ENCODE measurements at places on chromosomes 1 and 21. TPM values are rescaled to one million over a fixed set of nuclear protein-coding genes. Genes with fewer than 3 reads are reported as not detected.

TAS1R1 gene
- total RNA-seq, result not detected

RBM11 gene
- total RNA-seq, result 1.2 TPM

ATP6V0B gene
- 142 TPM for total RNA-seq

CR1L gene
- total RNA-seq, result not detected

IL12RB2 gene
- total RNA-seq, result 0.29 TPM

PGBD5 gene
- total RNA-seq, result 0.37 TPM

LCE2A gene
- not detected for total RNA-seq

PEAR1 gene
- total RNA-seq, result 5.0 TPM

IGSF3 gene
- total RNA-seq, result 25.7 TPM

DNA sequence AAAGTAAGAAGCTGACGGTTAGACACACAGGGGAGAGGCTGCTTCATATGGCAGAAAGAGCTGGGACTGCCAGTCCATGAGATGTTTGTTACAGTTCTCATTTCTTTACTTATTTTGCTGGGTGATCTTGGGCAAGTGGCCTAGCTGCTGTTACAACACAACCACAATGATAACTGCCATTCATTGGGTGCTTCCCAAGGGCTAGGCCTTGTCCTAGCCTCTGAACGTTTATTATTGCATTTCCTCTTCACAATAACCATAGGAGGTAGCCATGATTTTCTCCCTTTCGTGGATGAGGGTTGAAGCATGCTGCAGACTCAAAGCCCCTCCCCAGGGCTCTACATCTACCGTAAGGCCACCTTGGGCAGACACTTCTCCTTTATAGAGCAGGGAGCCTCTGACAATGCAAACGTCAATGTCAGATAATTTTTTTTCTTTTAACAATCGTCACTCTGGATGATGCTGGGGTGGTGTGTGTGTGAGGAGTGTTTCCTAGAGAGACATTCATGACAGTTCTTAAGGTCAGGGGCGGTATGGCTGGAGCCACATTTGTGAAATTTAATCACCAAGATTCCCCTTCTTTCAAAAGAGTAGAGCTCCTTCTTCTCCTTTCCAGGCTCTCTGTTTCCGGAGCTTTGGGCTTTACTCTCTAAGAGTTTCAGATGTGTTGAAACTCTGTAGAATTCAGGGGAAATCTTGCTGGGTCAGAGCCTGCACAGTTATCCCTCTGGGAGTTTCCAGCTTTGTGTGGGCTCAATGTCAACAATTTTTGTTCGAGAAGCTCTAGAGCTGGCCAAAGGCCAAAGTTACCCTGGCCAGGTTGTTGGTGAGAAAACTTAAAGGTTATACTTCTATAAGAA lies 138.5 kb upstream of the SGIP1 start:
- H3K27me3 ChIP-seq, result no peaks in the 10 kb centered on the region
- no peaks in the 10 kb centered on the region for H3K4me1 ChIP-seq
- H3K36me3 ChIP-seq, result no peaks in the 10 kb centered on the region
- peak overlapping the region; percentile 20 for H3K27ac ChIP-seq
- DNase-seq, result no peak

- H3K27me3 ChIP-seq, result no peaks in the 10 kb centered on the region
- H3K4me3 ChIP-seq, result no peak overlapping the region
- H3K36me3 ChIP-seq, result no peaks in the 10 kb centered on the region
- DNase-seq, result no peak
- no peak overlapping the region for H3K27ac ChIP-seq
Measured at GRCh38 chr1:82813386-82813785, 1012.7 kb downstream of the ADGRL2 start.

GRCh38 chr1:16924216-16924918 lies 2.6 kb downstream of the CROCC start:
- H3K27ac ChIP-seq, result no peak overlapping the region
- H3K27me3 ChIP-seq, result no peaks in the 10 kb centered on the region
- peaks cover 23% of the 10 kb centered on the region for H3K4me1 ChIP-seq
- no peaks in the 10 kb centered on the region for H3K36me3 ChIP-seq
- DNase-seq, result peak; percentile 25
- no peak overlapping the region for H3K4me3 ChIP-seq

DNA sequence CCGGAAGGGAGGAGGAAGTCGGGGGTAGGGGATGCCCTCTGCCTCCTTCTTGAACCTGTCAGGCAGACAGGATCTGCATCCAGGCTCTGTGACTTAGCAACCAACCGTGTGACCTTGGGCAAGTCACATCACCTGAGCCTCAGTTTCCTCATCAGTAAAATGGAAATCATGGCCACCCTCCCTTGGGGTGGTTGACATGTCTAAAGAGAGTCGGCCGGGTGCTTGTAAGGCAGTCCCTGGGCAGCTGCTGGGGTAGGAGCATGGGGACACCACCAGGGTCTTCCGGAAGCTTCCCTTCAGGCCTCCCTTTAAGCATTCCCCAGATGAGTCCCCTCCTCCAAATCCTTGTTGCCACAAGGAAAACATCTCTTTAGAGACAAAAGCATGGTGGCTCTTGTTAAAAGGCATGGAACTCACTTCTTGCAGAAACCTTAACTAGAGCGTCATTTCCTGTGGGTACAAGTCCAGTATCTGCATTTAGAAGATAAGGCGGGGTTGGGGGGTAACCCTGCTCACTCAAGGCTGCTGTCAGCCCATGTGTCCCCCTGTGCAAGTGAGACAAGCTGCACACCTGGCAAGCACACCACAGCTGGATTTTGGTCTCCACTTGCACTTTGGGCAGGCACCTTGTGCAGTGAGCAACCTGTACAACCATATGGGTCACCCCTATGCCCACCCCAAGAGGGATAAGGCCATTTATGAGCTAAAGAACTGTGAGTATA lies 10.4 kb downstream of the CLCNKB start:
- H3K4me1 ChIP-seq, result peaks cover 12% of the 10 kb centered on the region
- no peak overlapping the region for H3K27ac ChIP-seq
- DNase-seq, result no peak
- no peak overlapping the region for H3K4me3 ChIP-seq

GRCh38 chr1:8689431-8690252 lies 127.8 kb downstream of the RERE start:
- no peak overlapping the region for H3K27ac ChIP-seq
- no peaks in the 10 kb centered on the region for H3K27me3 ChIP-seq
- H3K4me3 ChIP-seq, result no peak overlapping the region
- H3K36me3 ChIP-seq, result no peaks in the 10 kb centered on the region

DNA sequence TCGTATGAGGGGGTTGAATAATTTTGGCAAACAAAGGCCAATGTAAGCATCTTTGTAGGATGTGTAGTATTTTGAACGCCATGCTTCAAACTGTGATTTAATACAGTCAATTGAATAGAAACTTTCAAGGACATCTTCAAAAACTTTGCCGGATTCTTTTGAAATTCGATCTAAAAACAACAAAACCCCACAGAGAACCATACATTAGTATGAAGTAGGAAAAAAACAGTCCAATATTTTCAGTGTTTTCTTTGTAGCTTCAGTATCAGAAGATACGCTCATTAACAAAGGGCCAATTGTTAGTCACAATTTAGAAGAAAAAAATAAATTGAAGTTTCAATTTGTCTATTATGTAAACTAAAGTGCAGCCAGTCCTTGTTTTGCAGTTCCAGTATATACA lies 20.7 kb upstream of the SYNJ1 start:
- DNase-seq, result no peak
- H3K4me3 ChIP-seq, result no peak overlapping the region
- no peaks in the 10 kb centered on the region for H3K4me1 ChIP-seq
- H3K27me3 ChIP-seq, result no peaks in the 10 kb centered on the region
- peaks cover 98% of the 10 kb centered on the region for H3K36me3 ChIP-seq

GRCh38 chr1:29672416-29673227 lies 436.3 kb downstream of the PTPRU start:
- no peaks in the 10 kb centered on the region for H3K36me3 ChIP-seq
- no peak overlapping the region for H3K27ac ChIP-seq
- no peaks in the 10 kb centered on the region for H3K27me3 ChIP-seq
- DNase-seq, result no peak

GRCh38 chr1:7420098-7420445 lies 351.0 kb upstream of the VAMP3 start:
- H3K27ac ChIP-seq, result no peak overlapping the region
- no peak overlapping the region for H3K4me3 ChIP-seq
- H3K27me3 ChIP-seq, result no peaks in the 10 kb centered on the region
- H3K36me3 ChIP-seq, result no peaks in the 10 kb centered on the region
- H3K4me1 ChIP-seq, result no peaks in the 10 kb centered on the region

DNA sequence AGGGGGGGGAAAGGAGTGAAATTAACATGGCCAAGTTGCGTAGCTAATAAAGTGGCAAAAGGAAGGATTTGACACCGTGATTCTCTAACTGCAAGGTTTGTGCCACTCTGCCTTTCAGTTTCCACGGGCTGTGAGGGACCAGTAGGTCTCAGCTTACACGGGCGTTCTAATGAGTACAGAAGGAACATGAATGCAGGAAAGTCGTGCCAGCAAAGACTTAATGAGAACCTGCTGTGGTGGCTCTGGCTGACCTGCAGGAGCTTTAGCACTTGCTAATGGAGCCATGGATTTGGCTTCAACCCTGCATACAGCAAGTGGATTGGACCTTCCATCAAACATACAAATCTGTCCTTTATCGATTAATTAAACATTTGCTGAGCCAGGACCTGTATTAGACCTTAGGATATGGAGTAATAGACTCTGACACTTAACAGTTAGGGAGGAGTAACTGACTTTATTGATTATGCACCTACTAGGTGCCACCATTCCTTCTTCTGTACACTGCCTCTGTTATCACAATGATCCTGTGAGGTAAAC lies 15.1 kb upstream of the PITHD1 start:
- no peak overlapping the region for H3K27ac ChIP-seq
- no peaks in the 10 kb centered on the region for H3K27me3 ChIP-seq
- DNase-seq, result no peak
- peaks cover 5% of the 10 kb centered on the region for H3K4me1 ChIP-seq

- no peaks in the 10 kb centered on the region for H3K27me3 ChIP-seq
- no peaks in the 10 kb centered on the region for H3K36me3 ChIP-seq
- H3K4me1 ChIP-seq, result peaks cover 21% of the 10 kb centered on the region
- H3K27ac ChIP-seq, result no peak overlapping the region
Measured at GRCh38 chr1:181179987-181180365, 91.5 kb downstream of the IER5 start.

DNA sequence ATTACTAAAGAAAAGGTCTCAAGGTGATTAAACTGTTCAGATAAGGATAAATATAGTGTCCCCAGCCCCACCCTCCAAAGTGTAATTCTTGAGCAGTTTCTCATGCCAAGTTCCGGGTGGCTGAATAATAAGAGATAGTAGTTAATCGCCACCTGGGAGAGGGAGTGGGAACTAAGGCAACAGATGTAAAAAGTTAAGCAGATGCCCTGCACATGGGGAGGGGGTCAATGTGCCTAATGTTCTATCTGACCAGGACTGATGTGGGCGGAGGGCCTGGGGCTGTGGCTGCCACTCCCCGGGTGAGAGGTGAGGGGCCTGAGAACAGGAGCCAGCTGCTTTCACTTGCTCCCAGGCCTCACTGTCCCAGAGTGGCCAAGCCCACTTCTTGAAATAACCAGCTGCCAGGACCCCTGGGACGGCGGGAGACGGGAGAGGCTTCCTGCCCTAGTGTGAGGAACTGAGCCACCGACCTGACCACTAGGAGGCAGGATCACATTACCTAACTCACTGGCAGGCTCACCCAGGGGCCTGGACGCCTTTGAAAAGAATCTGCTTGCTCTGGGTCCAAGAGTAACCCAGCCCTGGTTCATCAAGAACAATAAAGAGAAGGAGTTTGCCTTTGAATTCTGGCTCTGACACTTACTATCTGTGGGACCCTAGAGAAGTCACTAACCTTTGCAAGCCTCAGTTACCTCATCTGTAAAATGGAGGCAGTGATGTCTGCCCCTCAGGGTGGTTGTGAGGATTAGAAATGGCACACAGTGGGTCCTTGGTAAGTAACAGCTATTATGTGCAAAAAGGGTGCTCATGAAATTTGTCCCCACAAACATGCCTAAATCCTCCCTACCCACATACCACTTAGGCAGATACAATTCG lies 179.2 kb downstream of the ATG4C start:
- H3K36me3 ChIP-seq, result no peaks in the 10 kb centered on the region
- peaks cover 6% of the 10 kb centered on the region for H3K4me1 ChIP-seq
- H3K27me3 ChIP-seq, result no peaks in the 10 kb centered on the region
- peak; percentile 46 for DNase-seq
- H3K4me3 ChIP-seq, result no peak overlapping the region
- no peak overlapping the region for H3K27ac ChIP-seq

DNA sequence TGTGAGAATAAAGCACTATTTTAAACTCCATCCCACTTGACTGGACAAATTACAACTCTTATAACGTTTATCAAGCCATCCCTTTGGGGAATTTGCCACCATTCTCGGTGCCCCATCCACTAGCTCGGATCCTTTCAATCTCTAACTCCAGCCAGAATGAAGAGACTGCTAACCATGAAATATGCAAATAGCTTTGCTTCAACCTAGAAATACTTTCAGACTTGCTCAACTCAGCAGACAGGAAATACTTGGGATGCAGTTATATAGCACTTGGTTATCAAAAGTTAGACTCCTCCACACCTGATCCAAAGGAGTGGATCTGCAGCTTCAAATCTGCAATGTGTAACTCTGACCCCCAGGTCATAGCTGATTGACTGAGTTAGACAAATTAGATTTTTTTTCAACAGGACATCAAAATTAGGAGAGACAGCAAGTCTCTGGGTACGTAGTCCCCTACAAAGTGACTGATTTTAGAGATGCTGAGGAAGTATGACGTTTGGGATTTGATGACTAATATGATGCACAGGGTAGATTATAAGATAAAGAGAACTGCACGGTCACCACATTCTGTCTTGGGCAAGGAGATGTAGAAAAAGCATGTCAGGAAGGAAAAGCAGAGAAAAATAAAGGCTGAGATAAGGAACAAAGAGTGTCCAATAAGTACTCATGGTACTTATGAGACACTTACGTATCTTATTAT lies 496.0 kb downstream of the AGBL4 start:
- no peaks in the 10 kb centered on the region for H3K27me3 ChIP-seq
- H3K4me1 ChIP-seq, result no peaks in the 10 kb centered on the region
- H3K27ac ChIP-seq, result no peak overlapping the region
- no peaks in the 10 kb centered on the region for H3K36me3 ChIP-seq

- DNase-seq, result no peak
- H3K4me3 ChIP-seq, result no peak overlapping the region
- peaks cover 7% of the 10 kb centered on the region for H3K4me1 ChIP-seq
Measured at GRCh38 chr1:36108314-36108713, 16.7 kb downstream of the COL8A2 start.

DNA sequence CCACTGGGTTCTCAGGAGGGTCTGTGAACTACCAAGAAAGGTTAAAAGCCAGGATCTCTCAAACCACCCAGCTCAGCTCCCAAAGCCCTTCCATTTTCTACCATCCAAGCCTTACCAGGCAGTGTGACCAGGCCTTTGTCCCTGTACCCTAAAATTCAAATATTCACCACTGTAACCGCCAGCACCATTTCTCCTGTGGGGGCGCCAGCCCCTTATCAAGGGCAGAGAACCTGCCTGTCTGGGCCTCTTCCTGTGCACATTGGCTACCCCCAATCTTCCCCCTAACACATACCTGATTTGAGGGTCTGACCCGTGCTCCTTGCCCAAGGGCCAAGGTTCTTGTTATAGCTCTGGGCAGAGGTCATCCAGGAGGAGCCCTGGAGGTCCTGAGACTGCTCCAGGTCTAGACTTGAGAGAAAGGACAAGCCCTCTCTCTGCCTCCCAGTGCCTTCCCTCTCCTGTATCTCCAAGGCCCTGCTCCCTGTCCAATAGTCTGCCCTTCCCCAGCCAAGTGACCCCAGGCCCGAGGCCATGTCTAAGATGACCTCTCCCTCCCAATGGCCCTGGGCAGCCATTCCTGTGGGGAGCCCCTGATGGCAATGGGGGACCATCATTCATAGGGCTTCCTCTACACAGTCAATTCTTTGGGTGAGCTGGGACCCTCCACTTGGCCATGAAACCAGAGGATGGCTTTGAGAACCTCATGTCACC lies 78.5 kb downstream of the FHAD1 start:
- DNase-seq, result no peak
- H3K36me3 ChIP-seq, result no peaks in the 10 kb centered on the region
- H3K4me3 ChIP-seq, result no peak overlapping the region
- H3K27me3 ChIP-seq, result no peaks in the 10 kb centered on the region
- H3K4me1 ChIP-seq, result peaks cover 34% of the 10 kb centered on the region
- H3K27ac ChIP-seq, result no peak overlapping the region

Data from stomach (tissue), 19 donors.